ENCODE measurements at places on chromosomes 6 and 20.
A peak's percentile ranks its signal among the peaks of the same experiment; 100 is the strongest.

- DNase-seq, result no peak
Measured at GRCh38 chr6:46612645-46613044, 40.0 kb downstream of the CYP39A1 start.

DNA sequence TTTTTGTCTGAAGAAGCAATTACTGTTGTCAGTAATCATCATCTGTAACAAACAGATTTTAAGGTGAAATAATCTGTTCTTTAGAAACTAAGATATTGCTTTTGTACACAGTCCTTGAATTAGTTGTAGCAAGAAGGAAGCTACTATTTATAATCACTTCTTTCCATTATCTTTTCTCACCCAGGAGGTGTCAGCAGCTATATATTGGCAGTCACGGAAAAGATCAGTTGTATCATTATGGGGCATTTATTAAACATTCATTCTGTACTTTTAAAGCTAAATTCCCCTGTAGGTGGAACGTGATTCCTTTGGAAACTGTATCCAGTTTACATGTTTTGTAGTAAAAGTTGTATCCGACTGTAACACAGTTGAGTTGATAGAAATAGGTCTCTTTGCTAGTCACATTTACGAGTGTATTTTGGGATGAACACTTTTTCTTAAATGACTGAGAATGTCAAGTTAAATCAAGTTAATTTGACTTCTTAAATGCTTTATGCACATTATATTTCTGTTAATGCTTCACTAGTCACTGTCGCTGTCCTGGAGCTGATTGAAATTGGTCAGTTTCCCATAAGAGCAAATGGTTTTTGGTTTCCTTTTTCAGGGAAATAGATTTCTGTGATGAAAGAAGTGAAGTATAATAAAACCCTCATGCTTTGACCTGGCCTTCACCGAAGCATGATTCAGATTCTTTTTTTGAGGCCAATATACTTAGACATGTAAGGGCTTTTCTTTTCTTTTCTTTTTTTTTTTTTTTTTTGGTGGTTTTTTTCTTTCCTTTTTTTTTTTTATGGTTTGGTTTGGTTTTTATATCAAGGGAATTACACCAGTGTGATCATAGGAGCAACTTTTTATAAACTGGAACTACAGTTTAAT is 5.1 kb downstream of the QKI start:
- DNase-seq, result no peak

DNA sequence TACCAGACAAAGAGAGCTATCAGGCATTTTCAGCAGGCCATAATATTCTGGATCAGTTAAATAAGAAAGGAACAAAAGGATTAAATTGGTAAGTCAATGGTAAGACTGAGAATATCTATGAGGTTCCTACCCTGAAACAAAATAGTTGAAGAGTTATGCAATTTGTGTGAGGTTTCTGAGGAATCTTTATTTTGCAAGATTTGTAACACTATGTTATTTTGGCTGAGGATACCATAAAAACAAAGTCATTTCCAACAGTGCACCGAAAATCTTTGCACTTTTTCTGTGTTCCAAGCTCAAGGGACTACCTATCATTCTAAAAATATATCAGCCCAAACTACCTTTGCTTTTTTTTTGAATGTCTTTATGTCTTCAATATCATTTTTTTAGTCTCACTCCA is 383.3 kb upstream of the CITED2 start:
- no peak for DNase-seq

- peak; percentile 65 for DNase-seq
Measured at GRCh38 chr6:3414327-3415081, 42.3 kb downstream of the SLC22A23 start.

- DNase-seq, result no peak
Measured at GRCh38 chr6:145704143-145704781, 31.1 kb downstream of the EPM2A start.

- no peak for DNase-seq
Measured at GRCh38 chr6:149061930-149062329, 255.6 kb upstream of the TAB2 start.

DNA sequence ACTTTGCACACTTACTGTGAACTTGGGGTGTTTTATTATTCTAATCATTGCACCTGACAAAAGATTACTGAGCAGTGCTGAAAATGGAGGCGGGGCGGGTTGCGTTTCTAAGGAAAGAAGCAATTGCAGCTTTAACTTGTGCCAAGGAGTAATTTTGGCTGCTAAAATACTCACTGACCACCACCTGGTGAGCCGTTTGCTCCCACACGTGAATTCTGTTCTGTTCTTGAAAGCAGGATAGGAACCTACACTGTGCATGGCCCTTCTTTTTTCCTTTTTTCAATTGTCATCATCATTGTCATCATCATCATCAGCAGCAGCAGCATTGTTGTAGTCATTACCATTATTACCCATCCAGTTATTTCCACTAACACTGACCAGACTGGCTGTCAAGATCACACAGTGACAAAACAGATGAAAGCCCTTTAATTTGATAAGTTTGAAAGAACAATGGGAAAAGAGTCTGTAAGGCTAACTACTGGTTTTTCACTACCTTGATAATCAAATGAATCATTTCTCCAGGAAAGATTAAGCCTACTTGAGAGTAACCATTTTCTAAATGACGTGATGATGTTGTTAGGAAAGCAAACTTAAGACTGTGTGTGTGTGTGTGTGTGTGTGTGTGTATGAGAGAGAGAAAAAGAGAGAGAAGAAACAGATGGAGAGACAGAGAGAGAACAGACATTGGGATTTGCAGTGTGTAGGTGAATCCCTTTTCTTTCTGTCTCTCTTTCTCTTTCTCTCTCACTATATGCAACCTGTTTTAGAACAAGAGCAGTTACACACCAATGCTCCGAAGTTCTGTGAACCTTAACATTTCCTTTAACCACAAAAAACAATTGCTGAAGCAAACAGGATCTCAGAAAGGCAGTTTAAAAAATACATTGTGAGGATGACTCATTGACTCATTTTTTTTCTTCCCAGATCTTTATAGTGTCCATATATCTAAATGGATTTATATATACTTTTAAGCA is 3.8 kb downstream of the RIPOR2 start:
- no peak for DNase-seq

DNA sequence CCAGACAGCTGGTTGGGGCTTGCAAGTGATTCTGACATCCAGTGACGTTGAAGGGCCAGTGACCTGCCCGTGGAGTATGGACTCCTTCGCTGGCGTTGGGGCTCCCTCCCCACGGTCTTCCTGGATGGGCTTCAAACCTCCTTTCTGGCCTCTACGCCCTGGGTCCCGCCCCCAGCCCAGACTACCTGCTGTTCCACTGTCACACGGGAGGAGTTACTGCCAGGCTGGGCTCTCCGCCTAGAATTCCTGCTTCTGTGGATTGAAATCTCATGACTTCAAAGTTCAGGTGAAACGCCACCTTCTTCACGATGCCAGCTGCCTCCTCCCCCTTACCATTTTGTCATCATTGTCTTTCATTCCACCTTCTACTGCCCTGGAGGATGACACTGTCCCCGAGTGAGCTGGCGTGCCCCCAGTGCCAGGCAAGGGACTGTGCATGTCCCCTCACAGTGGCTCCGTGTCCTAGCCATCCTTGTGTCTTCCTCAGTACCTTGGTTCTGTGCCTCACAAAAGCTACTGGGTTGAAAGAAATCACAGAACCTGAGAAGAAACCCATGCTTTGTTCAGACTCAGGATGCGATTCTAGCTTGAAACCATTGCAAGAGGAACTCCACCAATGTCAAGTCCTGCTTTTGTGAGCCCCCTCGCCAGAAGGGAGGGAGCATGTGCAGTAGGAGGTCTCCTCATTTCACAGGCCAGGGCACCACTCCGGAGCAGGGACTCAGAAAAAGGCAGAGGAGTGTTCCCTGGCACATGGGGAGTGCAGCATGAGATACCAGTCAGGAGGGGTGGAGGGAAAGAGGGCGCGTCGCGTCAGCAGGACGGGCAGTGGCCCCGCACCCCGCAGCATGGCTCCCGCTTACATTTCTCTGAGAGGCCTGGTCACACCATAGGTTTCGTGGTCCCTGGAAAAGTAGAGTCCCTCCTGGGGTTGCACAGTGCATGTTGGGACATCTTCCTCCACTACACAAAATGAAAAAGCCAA is 11.0 kb upstream of the IRF4 start:
- no peak for DNase-seq

DNA sequence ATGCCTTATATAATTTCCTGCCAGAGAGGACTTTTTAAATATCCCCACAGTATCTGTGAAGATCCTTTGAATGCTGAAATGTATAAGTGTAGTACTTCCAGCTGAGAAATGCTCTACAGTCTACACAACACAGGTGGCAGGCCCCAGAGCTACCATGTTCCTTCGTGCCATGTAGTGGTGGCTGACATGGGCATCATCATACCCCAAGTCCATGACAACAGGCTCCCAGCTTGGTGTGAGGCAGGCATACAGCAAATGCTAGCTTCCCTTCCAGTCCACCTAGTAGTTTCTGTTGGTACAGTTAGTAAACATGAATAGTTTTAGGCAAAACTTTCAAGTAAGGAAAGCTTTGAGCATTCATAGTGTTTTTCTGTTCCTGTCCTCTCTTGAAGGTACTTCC is 61.2 kb upstream of the EMILIN3 start:
- no peak for DNase-seq

- DNase-seq, result no peak
Measured at GRCh38 chr20:41748051-41748450, 129.9 kb upstream of the CHD6 start.

DNA sequence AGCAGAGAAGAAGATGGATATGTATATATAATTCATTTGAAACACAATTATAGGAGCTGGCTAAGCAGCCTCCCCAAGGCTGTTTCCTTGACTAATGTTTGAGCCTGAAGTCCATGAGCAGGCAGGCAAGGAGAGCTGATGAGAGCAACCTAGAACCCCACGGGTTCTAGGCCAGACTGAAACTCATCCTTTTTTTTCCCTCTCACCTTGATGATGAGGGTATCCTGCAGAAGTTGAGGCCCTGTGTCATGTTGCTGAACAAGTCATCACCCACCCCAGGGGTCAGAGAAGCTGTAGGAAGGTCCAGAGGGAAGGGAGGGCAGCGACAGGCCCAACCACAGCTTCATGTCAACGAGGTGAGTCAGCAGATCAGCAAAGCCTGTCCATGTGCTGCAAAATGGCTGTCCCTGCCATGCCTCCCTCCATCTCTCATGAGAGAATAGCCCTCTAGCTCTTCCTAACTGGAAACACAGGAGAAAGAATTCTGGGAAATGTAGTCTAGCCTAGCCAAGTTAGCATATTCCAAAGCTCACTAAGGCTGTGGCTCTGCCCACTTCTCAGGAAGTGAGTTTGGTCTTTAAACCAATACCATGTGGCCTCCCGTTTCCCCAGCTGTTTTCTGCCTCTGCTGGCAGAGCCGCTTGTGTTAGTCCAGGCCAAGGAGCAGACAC is 91.3 kb upstream of the DTNBP1 start:
- DNase-seq, result peak; percentile 17

GRCh38 chr20:9626357-9626756 is 112.0 kb downstream of the LAMP5 start:
- DNase-seq, result no peak

- no peak for DNase-seq
Measured at GRCh38 chr6:41050536-41050935, 2.5 kb upstream of the APOBEC2 start.

DNA sequence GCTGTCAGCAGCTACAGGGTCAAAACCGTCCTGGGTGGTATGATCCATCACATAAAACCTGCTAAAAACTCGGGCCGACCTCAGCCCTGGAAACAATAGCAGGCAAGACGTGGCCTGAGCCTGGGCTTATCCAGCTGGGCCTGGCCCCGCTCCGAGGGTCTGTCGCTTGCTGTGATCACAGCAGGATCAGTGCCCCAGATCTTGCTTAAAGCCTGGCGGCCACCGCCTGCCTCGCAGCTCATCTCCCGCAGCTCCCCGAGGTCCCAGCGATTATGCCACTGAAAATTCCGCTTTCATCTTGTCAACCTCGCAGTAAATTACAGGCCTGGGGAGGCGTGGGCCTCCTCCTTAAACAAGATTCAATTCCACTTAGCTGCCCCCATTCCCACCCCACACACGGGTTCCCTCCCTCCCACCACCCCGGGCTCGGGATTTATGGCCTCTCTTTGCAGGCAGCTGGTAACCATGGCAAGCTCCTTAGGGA is 40.1 kb downstream of the CDH22 start:
- DNase-seq, result peak; percentile 38

- no peak for DNase-seq
Measured at GRCh38 chr20:47762699-47763268, 22.5 kb downstream of the SULF2 start.

- DNase-seq, result no peak
Measured at GRCh38 chr20:43590036-43590391, 723 bp upstream of the IFT52 start.

- DNase-seq, result no peak
Measured at GRCh38 chr20:44644667-44645131, 6.8 kb downstream of the ADA start.

DNA sequence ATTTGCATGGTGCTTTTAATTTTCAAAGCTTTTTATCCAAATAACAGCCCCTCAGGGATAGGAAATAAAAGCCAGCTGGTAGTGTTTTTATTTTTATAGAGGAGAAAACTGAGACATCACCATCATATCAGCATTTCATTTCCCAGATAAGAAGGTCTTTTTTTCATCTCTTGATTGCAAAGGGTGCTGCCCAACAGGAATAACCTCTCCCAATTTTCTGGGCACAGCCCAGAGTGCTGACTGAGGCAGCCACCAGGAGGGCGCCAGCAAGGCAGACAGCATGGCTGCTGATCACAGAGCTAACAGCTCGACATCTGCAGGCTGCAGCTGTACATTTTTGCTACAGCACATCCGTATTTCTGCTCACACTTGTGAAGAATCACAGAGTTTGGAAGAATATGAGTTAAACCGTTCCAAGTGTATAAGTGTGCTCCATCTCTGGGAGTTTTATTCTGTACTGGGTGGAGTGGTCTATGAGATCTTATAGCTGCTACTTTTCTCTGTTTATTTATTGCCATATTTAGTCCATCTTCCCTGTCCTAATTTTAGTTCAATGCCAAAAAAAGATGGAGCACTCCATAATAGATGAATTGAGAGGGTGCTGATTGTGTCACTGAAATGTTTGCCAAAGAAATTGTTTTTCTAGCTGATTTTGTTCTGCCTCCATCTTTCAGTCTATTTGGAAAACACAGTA is 85.5 kb upstream of the C20orf144 start:
- DNase-seq, result peak; percentile 98

GRCh38 chr20:51022803-51023616 is at the start of gene KCNG1:
Gene KCNG1 (minus strand): TSS chr20:51023107. CDS start chr20:51010338, 12,769 bp downstream.
- peak; percentile 86 for DNase-seq

GRCh38 chr6:54710456-54710855 is 136.1 kb upstream of the FAM83B start:
- peak; percentile 46 for DNase-seq

DNA sequence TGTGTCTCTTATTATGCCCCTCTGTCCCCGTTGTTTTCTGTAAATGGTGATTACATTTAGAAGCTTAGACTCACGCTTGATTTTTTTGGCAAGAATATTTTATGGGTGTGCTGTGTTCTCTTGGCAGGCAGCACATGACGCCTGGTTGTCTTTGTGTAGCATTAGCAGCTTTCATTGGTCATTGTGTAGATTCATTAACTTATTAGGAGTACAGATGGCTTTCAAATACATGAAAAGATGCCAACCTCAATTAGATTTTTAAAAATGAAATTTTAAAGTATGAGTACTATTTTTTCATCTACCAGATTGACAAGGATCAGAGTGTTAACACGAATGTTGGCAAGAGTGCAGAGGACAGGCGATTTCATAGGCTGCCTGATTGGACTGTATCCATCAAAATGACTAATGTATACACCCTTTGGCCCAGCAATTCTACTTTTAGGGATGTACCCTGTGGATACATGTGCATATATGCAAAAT is 15.2 kb downstream of the COX4I2 start:
- DNase-seq, result peak; percentile 47

Measured in lung (tissue), 17 donors.